COR-L47 (cell line): ENCODE measurements at places on chromosomes 5 and 9.

GRCh38 chr5:113575074-113575473, 61.6 kb downstream of the YTHDC2 start:
- no peak for DNase-seq

- no peak for DNase-seq
Observed at GRCh38 chr5:163967268-163967667, 461.8 kb downstream of the MAT2B start.

DNA sequence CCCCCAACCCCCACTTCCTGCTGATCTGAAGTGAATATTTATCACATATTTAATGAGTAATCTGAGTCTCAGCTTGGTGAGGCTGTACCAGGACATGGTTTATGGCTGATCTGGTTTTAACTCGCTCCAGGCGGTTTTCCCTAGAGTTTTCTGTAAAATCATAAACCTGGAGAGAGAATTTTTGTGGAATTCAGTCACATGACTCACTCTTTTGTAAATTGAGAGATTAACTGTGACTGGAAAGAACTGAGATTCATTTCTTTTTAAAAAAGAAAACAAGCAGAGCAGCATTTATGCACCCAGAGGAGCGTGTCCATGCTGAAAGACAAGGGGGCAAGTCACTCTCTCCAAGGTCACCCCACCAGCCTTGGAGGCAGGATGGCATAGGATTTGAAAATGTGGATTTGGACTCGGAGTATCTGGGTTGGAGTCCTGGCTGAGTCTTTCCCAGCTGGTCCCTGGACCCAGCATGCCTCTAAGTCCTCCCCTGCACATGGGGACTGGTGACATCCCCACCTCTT, 81.8 kb downstream of the ZNF618 start:
- no peak for DNase-seq

- DNase-seq = no peak
Observed at GRCh38 chr5:35921930-35922329, 16.5 kb downstream of the CAPSL start.

- no peak for DNase-seq
Observed at GRCh38 chr9:105146677-105147076, 97.8 kb upstream of the SLC44A1 start.

GRCh38 chr5:87361536-87362213, 51.1 kb downstream of the CCNH start:
- DNase-seq = no peak

GRCh38 chr9:77488439-77489126, 159.5 kb downstream of the GNA14 start:
- no peak for DNase-seq

DNA sequence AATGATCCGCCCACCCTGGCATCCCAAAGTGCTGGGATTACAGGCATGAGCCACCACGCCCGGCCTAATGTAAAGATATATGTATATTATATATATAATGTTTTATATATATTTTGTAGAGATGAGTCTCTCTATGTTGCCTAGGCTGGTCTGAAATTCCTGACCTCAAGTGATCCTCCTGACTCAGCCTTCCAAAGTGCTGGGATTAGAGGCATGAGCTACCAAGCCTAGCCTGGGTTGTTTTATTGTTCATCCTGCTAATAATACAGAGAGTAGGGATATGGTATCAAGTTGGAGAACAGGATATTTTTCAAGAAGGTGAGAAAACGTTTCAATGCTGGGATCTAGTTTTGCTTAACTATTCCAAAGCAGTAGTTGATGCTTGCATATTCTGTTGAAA, 2.9 kb downstream of the SEC24A start:
- DNase-seq = no peak

GRCh38 chr5:143426437-143426991, 23.0 kb upstream of the NR3C1 start:
- no peak for DNase-seq

- DNase-seq = no peak
Observed at GRCh38 chr9:4579001-4579400, 83.1 kb upstream of the PLPP6 start.

DNA sequence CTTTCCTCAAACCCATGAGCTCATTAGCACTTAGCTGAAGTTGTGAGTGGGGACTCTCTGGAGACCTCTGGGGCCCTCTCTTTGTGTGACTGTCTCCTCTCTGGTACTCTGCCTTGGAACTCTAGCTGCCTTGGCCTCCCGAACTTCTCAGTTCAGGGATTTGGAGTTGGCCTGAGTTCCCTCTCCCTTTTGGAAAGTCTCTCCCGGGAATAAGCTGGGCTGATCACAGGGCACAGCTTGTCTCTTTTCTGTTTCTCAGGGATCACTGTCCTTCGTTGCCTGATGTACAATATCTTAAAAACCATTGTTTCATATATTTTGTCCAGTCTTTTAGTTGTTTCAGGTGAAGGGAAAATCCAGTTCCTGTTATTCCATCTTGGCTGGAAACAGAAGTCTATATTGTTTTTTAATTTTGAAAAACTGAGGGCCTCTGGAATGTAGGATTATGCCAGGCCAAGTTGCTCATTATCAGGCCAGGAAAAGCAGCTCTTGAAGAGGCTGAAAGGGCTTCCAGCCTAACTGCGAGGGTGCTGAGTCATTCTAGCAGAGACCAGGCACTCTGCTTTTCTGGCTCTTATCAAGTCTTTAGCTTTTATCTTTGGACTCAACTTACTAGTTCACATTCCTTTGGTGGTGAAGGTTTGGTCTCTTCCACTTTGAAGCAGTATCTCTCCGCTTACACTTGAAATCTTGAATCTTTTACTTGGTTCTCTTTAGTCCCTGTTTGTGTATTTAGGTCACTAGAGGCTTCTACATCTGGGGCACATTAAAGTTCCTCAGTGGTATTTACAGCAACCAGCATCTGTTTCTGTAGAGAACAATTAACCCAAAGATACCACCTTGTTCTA, 8.4 kb upstream of the RGS3 start:
- DNase-seq = no peak

GRCh38 chr9:114733816-114734215, 51.8 kb upstream of the TEX48 start:
- DNase-seq = no peak

GRCh38 chr9:116219686-116220085, 66.1 kb downstream of the PAPPA start:
- DNase-seq = no peak

DNA sequence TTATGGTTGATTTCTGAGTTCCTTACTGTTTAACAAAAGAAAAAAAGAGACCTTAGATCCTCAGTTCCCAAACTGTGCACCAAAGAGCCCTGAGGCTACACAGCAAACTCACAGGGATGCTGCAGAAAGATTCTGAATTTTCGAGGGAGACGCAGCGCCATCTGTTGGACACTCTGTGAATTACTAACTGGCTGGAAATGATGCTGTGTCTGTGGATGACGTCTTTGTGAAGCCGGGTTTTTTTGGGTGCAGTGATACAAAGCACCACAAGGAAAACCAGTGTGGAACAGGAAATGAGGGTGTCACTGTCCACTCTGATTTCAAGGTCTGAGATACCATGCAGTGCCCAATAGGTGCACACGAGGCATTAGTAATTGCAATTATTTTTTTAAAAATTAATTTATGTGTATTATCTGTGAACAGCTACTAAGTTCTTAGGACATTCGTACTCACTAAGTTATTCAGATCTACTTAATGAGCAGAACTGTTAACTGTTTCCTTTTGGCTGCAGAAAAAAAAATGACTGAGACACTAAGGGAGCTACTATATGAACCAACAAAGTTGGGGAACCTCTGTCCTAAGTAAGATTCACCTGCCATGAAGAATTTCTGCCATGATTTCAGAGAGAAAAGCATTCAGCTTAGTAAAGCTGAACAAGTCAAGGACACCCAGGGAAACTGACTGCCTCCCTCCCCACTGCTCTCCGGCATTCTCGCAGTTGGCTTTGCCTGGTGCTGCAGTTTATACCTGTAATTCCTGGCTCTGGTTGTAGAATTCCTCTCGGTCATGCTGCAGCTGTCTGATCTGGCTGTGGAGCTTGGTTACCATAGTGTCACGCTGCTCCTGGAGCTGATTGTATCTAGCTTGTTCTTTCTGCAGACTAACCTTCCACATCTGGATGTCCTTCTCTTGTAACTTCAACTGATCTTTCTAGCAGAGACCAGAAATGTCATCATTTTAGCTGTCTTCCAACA, 23.4 kb downstream of the SPACA9 start:
- peak; percentile 74 for DNase-seq
